CD8-positive, alpha-beta memory T cell (primary cell): ENCODE measurements at places on chromosomes 6 and 20.

DNA sequence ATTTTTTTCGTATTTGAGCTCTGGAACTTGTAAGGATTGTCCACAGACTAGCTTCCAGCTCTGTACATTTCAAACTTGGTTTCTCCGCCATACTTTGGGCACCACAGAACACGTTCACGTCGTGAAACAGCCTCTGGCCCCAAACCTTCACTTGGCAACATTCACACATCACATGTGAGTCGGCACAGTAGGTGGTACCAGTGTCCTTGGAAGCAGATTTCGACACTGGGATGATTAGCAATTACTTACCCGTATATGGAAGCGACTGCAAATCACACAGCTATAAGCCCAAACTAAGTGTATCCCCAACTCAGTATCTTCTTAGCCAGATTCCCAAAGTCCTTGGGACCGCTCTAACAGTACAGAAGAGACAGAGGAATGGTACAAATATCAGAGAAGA, 60.2 kb downstream of the MAFB start:
- DNase-seq, result no peak

DNA sequence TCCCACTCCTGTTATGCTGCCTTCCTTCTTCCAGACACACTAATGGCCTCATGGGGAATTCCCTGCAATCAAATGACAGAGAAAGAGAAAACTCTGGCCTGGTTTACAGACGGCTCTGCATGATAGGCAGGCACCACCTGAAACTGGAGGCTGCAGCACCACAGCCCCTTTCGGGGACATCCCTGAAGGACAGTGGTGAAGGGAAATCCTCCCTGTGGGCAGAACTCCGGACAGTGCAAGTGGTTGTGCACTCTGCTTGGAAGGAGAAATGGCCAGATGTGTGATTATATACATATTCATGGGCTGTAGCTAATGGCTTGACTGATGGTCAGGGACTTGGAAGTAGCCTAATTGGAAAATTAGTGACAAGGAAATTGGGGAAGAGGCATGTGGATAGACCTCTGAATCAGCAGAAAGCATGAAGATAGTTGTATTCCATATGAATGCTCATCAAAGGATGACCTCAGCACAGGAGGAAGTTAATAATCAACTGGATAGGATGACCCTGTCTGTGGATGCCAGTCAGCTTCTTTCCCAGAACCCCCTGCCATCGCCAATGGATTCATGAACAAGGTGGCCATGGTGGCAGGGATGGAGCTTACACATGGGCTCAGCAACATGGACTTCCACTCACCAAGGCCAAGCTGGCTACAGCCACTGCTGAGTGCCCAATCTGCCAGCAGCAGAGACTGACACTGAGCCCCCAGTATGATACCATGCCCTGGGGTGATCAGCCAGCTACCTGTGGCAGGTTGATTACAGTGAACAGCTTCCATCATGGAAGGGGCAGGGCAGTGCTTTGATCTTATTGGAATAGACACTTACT, 44.5 kb upstream of the VSX1 start:
- DNase-seq, result no peak

GRCh38 chr20:13442986-13443385, 195.7 kb downstream of the TASP1 start:
- no peak for DNase-seq

DNA sequence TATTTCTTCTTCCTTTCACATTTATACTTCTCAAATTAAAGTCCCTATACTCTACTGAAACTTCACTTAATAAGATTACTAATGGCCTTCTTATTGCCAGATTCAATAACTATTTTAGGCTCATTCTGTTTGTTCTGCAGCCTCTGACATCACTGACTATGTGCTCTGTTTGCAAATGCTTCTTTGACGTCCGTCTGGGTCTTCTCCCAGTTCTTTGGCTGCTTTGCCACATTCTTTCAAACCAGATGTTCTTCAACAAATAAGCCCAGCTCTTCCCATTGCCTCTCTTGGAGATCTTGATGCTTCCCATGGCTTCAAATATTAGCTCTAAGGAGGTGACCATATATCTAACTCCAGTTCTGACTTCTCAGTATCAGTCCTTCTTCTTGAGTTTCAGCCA, 117.4 kb downstream of the BTBD9 start:
- no peak for DNase-seq

- no peak for DNase-seq
Observed at GRCh38 chr20:31390490-31390889, at the start of gene DEFB119. Gene DEFB119, minus strand, starts transcription at chr20:31390590. Its CDS starts 107 bp downstream, at chr20:31390483.

GRCh38 chr6:111256646-111257045, 169.3 kb downstream of the SLC16A10 start:
- DNase-seq, result no peak

DNA sequence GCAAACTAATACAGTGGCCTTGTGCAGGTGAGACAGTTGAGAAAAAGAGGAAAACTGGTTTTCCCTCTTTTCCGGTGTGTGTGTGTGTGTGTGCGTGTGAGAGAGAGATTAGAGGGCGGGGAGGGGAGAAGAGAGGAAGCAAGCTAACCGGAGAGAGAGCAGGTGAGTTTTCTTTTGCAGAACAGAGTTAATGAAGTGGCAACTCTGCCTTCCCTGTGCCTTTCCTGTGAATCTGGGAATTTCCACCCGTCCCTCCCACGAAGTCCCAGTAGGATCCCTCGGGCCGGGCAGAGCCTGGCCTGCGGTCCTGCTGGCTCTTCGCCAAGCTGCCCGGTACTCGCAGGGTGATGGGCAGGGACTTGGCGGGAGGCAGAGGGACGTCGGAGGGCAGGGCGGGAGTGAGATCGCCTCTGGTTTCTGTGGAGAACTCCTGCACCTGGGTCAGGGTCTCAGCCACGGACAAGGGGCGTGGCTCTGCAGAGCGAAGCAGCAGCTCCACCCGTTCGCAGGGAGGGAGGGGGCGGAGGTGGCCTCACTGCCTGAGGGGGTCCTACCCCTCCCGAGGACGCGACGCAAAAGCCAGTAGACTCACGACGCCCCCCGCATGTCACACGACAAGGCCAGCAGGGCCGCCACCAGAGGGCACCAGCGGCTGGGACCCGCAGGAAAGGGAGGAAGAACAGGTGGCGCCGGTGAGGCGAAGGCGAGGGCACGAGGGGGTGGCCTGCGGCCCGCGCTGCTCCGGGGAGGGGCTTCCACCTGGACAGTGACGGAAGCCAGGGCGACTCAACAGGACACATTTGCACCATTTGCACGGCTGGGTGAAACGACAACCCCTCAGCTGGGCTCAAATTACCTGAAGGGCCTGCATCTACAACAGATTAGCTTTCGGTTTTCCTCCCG, 51.2 kb upstream of the RNF182 start:
- peak; percentile 56 for DNase-seq
